ENCODE measurements at places on chromosomes 13 and 19.

DNA sequence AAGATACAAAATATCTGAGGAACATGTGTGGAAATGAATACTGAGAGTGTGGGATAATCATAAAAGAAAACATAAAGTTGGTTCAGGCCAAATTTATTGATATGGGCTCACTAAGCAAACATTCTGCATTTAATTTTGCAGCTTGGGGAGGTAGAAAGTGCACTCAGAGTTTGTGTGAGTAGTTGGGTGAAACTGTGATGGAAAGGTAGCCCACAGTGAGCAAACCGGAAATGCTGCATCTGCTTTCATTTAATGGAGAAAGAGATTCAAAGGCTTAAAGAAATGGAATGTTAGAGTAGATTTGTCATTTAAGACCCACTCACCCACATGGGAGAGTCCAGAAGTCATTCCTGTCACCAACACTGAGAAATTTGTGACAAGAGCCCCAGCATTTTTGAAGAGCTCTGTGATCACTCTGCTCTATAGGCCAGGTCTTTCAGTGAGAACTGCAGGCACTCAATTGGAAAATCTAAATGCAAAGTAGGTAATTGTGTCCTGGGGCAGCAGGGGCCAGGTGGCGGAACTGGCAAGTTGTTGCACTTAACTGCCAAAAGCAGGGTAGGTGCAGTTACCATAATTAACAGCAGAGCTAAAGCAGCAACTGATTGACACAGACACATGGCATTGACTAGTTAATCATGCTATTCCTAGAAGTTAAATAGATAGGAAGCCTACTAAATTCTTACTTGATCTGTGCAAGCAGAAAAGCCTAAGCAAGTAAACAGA lies 1228.3 kb upstream of the PCDH20 start:
- no peak for DNase-seq

GRCh38 chr13:29315847-29316246 lies 279.6 kb downstream of the SLC7A1 start:
- DNase-seq = no peak

- no peak for DNase-seq
Measured at GRCh38 chr19:38993271-38993670, 17.7 kb upstream of the FBXO17 start.

- no peak for DNase-seq
Measured at GRCh38 chr13:41897126-41897525, 63.8 kb downstream of the VWA8 start.

DNA sequence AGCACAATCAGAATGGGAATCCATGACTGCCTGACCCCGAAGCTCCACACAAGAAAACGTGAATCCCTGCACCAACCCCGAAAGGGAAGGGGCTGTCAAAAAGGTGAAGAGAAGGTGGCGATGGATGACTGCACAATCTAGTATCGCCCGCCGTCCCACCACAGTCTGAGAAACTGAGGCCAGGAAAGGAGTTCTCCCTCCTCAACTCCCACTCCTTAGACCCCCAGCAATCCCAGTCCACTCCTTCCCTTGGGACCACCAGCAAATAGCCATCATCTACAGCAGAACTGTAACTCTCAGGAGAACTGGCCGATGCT lies 451 bp downstream of the NOSIP start:
- DNase-seq = no peak

DNA sequence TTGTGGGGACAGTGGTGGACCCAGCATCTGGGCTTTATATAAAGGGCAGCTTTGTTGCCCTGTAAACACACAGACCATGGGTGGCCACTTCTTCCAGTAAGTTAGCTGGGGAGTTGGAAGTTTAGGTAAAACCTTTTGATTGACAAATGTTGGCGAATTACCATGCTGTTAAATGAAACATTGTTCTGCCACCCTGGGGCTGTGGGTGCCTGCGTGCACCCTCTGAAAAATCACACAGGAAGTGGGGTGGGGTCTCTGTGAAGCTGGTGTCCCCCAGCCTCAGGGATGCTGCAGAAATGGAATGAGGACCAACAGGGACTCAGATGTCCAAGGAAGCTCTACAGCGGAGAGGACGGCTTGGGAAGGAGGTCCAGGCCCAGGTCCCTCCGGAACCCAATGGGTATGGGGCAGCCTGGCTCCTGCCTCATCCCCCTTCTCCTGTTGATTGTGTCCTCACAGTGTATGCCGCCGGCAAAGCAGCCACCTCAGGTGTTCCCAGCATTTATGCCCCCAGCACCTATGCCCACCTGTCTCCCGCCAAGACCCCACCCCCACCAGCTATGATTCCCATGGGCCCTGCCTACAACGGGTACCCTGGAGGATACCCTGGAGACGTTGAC lies 2.8 kb upstream of the USF2 start:
- DNase-seq = no peak

DNA sequence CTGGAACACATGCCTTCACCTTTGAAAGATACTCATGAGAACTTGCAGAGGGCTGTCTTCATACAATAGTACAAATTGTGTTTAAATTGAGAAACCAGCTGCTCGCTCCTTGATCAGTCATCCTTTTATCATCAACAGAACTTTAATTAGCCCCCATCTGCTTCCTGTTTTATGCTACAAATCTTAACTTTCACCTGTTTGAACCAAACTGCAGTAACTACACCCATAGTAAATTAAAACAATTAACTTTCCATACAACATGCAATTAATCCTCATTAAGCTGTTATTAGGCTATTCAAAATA lies 85.2 kb downstream of the FOXO1 start:
- no peak for DNase-seq

DNA sequence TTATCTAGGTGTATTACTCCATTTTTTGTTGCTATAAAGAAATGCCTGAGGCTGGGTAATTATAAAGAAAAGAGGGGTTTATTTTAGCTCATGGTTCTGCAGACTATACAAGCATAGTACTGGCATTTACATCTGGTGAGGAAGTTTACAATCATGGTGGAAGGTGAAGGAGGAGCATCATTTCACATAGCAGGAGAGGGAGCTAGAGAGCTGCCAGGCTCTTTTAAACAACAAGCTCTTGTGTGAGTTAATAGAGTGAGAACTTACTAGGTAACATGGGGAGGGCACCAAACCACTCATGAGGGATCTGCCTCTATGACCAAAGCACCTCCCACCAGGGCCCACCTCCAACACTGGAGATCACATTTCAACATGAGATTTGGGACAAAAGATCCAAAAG lies 221.7 kb upstream of the GPC6 start:
- DNase-seq = peak; percentile 4

DNA sequence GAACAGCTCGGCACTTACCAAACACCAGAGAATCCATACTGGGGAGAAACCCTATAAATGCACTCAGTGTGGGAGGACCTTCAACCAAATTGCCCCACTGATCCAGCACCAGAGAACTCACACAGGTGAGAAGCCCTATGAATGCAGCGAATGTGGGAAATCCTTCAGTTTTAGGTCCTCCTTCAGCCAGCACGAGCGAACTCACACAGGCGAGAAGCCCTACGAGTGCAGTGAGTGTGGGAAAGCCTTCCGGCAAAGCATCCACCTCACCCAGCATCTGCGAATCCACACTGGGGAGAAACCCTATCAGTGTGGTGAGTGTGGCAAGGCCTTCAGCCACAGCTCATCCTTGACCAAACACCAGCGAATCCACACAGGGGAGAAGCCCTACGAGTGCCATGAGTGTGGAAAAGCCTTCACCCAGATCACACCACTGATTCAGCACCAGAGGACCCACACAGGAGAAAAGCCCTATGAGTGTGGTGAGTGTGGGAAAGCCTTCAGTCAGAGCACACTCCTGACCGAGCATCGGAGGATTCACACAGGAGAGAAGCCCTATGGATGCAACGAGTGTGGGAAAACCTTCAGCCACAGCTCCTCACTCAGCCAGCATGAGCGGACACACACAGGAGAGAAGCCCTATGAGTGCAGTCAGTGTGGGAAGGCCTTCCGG lies 8.3 kb downstream of the ZNF135 start:
- no peak for DNase-seq

DNA sequence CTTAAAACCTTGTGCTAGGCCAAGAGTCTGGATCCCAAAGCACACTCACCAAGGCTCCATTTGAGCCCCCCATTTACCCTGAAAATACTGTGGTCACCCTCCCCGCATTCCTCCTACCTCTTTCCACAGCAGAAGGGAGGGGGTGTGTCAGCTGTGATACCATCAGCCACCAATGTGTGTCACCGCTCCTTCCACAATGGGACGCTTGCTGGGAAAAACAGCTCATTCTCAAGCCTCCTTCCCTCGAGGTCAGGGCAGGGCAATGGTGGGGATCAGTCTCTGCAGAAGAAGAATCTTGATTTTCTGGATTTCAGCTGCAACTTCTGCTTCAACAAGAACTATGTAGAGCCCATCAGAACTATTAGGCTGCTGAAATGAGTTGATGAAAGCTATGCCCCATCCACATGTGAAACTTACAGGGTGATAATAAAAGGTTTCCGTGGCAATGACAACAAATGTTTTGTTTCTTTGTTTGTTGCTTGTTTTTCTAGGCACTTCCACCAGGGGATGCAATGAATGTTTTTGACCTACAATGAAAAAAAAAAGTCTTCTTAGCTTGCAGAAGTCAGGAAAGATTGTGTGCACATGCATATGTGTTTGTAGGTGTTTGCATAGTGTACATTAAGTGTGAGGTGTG lies 26.4 kb upstream of the ZNF507 start:
- no peak for DNase-seq

- no peak for DNase-seq
Measured at GRCh38 chr13:80054806-80055205, 286.1 kb downstream of the SPRY2 start.

DNA sequence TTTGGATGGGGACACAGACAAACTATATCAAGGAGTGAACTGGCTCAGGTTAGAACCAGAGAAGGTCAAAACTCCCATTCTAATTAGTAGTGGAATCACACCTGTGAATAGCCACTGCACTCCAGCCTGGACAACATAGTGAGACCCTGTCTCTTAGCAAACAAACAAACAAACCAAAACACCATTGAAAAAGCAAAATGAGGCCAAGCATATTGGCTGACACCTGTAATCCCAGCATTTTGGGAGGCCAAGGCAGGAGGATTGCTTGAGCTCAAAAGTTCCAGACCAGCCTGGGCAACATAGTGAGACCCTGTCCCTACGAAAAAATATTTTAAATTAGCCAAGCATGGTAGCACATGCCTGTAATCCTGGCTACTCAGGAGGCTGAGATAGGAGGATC lies 39.1 kb upstream of the UBAC2 start:
- DNase-seq = no peak

DNA sequence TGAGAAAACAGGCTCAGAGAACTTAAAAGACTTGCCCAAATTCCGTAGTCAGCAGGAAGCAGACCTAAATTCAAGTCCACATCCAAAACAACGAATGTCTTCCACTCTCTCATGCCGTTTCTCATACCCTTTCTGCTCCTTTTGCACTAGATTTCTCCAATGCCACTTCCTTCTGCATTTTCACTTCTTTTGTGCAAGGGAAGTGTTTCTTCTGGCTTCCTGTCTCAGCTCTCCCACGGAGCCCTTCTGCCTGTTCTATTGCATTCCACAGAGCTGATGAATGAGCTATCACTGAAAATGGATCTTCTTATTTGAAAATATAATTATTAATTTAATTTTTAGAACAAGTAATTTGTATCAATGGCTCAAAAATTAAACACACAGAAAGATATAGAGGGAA lies 56.1 kb upstream of the STK24 start:
- no peak for DNase-seq

DNA sequence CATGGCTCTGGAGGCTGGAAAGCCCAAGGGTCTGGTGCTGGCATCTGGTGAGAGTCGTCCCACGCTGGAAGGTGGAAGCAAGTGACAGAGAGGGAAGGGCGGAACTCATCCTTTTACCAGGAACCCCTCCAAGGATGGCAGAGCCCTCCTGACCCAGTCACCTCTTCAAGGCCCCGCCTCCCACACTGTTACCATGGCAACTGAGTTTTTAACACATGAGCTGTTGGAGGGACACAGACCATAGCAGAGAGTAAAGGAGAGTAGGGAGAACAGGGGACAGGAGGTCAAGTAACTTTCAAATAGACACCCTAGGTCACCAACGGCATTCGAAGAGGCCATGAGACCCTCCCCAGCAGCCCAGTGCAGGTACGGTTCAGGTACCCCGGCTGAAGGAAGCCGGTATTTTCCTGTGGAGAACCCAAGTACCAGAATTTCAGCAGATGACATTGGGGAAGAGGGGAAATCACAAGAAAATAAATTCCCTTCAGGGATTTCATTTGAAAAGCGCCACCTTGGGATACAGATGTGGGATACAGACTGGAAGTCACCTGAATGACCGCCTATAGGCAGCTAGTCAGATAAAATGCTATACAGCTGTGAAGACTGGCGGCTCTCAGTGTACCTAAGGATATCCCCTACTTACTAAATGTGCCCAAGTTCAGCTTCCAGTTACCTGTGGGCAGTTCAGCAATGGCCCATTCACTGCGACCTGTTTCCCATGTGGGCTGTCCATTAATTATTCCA lies 8.0 kb downstream of the IL17D start:
- DNase-seq = no peak

DNA sequence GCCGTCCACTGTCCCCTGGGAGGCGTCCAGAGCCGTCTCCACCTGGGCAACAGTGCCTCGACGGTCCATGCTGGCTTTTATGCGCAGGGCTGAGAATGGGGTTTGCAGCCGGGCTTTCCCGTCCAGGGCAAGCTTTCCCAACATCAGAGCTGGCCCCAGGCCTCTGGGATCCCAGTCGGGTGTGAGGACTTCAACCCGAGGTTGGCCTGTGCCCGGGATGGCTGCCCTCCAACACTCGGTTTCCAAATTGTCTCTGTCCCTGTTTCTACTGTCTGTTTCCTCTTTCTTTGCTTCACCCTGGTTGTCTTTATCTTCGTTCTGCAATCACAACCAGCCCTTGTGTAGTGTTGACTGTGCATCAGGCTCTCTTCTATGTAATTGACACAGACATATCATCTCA lies at the start of gene IFNL4:
Gene IFNL4 (minus strand): TSS at position 51 of the 400 bp plus-strand sequence.
- no peak for DNase-seq

- DNase-seq = no peak
Measured at GRCh38 chr13:51221674-51222036, 543 bp upstream of the FAM124A start.

DNA sequence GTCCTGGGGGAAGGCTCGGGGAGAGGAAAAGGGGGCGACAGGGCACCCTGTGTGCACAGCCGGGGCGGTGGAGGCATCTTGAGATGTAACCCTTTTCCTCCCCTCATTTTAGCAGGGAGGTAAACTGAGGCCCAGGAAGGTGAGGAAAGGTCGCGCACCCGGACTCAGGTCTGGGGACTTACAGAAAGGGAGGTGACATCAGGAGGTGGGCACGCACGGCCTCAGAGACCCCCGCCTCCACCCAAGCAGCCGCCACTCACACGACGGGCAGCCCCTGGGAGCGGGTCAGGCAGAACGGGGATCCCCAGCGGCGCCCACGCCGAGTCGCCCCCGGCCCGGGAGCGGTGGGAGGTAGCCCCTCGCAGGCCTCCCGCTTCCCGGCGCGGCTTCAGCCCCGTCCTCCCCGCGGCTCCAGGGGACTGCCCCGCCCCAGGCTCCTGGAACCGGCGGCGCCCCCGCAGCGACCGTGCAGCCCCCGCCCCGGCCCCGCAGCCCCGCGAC lies 477 bp downstream of the PIP5K1C start:
- no peak for DNase-seq

Data from AG09309 (cell line).